ENCODE measurements at places on chromosomes 5 and 9.

DNA sequence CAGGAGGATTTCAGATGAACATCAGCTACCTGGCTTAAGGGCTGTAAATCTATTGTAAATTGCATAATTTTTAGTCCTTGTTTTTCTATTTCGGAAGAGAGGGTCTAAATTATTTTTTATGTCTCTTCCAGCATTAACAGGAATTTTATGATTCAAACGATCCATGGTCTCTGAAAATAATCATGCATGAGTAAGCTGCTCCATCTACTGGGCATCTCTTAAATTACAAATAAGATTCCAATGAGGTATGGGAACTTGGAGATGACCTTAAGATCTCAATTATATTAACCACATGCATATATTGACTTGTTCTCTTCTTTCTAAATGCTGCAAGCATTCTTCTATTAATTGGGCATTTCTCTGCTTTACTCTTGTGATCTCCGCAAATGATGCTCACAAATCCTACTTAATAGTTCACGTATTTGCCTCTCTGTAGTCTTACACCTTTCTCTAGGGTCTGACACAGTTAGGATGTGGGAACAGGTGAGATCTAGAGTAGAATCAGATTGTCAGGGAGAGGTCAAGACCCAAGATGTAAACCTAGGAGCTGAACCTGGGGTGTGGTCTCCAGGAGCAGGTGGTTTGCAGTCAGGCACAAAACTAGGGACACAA, 86.9 kb downstream of the NUDT12 start:
- DNase-seq, result peak; percentile 45

DNA sequence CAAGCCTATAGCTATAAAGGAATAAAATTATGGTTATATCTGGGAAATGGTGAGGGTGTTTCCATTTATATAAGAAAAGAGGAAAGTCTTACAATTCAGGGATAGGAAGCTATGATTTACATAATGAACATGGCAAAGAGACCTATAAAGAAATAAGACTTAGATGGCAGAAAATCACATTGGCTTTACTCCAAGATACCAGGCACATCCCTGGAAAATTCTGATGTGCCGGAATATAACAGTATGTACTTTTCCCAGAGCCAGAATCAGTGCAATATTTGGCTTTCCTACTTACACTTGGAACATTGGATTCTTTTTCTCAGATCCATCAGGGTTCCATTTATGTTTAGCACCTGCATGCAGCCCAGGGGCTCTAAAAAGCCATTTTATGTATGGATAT, 357.8 kb downstream of the CETN3 start:
- no peak for DNase-seq

DNA sequence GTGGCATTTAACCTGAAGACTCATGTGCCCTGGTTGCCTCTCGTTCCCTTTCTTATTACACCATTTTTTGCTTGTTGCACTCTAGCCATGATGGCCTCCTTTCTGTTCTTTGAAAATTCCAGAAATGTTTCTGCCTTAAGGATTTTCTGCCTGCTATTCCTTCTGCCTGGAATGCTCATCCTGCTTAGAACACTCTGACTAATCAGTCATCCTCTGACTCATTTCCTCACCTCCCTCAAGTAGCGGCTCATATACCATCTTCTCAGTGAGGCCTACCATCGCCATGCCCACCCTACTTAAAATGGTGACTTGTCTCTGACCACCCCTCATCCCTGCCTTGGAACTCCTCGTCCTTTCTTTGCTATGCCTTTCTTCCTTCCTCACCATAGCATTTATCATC, 68.8 kb downstream of the KIF4B start:
- no peak for DNase-seq

- DNase-seq, result no peak
Observed at GRCh38 chr9:121939643-121940042, 153.5 kb downstream of the TTLL11 start.

- DNase-seq, result no peak
Observed at GRCh38 chr5:72141440-72142355, 34.4 kb downstream of the MAP1B start.

- peak; percentile 29 for DNase-seq
Observed at GRCh38 chr5:99032234-99033013, 103.6 kb upstream of the CHD1 start.

GRCh38 chr9:16099732-16100536, 547.1 kb downstream of the CCDC171 start:
- DNase-seq, result no peak

DNA sequence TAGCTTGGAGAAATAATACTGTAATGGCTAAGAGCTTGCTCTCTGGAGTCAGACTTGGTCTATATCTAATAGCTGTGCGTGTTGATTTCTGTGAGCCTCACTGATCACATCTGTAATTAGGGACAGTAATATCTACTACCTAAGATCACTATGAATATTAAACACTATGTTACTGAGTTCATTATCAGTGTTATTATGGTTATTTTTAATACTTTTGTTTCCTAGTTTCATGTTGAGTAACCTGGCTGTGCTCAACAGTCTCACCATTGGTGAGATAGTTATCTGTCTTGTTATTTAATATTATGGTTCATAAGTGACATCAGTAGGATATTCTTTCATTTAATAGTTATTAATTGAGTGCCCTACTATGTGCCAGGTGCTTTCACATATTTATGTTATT, 22.4 kb upstream of the CAVIN4 start:
- no peak for DNase-seq

- DNase-seq, result no peak
Observed at GRCh38 chr5:119439140-119439631, 13.1 kb upstream of the HSD17B4 start.

- no peak for DNase-seq
Observed at GRCh38 chr5:176352116-176352878, 9.3 kb downstream of the KIAA1191 start.

- no peak for DNase-seq
Observed at GRCh38 chr9:98083061-98083501, 26.5 kb downstream of the NANS start.

- no peak for DNase-seq
Observed at GRCh38 chr9:134037641-134038040, 12.4 kb downstream of the BRD3OS start.

GRCh38 chr5:80668016-80668969, 13.5 kb upstream of the DHFR start:
- no peak for DNase-seq
